ENCODE measurements at places on chromosomes 5 and 9.

DNA sequence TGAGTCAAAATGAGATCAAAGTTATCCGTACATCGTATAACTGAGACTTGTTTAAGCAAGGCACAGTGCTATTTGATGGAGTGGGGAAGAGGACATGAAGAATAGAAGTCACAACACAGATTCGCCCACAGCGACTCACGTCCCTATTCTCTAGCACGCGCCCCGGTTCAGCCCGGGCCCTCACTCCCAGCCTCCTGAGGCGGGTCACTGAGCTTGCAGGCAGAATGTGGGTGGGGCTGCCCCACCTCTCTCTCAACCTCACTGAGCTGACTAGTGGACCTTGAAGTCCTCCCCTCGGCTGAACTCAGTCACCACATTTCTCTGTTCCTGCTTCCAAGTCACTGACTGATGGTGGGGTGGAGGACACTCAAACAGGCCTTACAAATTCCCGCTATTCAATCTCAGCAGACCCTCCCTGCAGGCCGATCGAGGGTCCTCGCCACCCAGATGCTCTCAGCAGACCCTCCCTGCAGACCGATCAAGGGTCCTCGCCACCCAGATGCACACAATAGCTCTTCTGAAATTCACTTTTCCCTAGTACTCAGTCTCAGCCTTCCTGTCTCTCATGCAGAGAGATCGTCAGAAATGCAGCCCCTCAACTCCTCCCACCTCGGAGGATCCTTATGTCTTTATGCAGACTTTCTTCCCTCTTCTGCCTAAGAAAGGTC lies 12.9 kb downstream of the GLDC start:
- DNase-seq, result peak; percentile 90

- DNase-seq, result no peak
Measured at GRCh38 chr9:21708260-21708711, 94.2 kb upstream of the MTAP start.

DNA sequence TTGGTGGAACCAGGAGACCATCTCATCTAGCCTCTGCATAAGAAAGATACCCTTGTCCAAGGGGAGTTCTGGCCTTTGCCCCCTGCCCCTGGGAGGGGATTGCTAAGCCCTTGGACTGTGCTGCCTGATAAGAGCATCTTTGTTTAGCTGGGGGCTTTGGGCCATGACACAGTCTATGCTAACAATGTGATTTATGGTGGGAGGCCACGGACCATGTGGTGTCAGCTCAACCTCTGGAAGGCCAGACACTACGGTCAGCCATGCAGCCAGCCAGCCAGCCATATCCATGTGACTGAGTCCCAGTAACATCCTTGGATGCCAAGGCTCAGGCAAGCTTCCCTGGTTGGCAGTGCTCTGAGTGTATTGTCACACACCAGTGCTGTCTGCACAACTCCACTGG lies 244.4 kb downstream of the FSTL4 start:
- DNase-seq, result no peak

DNA sequence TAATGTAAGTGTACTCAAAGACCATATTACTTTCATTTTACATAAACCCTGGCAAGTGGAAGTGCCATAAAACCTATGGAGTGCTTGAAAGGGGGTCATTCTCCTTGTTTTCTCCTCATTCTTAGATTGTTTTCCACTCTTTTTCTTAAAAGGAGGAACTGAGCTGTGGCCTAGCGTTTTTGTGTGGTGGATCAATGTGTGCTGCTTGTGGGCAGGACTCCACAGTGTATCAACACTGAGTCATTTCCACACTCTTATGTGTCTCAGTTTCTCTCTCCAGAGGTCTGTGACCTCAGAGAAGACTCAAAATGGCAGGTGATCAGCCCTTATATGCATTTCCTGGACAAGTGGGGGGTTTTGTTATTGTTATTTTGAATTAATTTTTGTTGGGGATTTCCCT lies 516.1 kb upstream of the CDH10 start:
- no peak for DNase-seq

- DNase-seq, result no peak
Measured at GRCh38 chr9:126406075-126406667, 79.5 kb downstream of the MVB12B start.

- no peak for DNase-seq
Measured at GRCh38 chr5:90830058-90830457, 271.5 kb downstream of the ADGRV1 start.

GRCh38 chr9:114898741-114899140 lies 31.6 kb downstream of the TNFSF8 start:
- DNase-seq, result peak; percentile 27

GRCh38 chr9:111099199-111100008 lies 61.1 kb upstream of the LPAR1 start:
- DNase-seq, result no peak

DNA sequence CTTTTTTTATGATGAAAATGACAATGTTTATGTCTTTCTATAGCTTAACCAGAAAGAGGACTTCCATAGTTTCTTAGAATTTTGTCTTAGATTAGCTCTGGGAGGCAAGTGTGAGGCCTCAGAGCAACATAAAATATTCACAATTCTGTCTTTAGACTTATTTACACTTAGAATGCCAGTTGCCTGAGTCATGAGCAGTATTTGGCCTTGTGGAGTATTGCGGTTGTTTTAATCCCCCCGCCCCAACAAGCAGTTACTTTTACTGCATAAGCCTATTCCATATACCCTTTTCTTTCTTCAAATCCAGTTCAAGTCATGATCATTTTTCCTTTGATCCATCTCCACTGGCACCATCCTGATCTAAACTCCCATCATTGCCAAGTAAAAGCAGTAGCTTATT lies 198.0 kb upstream of the EGFLAM start:
- DNase-seq, result no peak

DNA sequence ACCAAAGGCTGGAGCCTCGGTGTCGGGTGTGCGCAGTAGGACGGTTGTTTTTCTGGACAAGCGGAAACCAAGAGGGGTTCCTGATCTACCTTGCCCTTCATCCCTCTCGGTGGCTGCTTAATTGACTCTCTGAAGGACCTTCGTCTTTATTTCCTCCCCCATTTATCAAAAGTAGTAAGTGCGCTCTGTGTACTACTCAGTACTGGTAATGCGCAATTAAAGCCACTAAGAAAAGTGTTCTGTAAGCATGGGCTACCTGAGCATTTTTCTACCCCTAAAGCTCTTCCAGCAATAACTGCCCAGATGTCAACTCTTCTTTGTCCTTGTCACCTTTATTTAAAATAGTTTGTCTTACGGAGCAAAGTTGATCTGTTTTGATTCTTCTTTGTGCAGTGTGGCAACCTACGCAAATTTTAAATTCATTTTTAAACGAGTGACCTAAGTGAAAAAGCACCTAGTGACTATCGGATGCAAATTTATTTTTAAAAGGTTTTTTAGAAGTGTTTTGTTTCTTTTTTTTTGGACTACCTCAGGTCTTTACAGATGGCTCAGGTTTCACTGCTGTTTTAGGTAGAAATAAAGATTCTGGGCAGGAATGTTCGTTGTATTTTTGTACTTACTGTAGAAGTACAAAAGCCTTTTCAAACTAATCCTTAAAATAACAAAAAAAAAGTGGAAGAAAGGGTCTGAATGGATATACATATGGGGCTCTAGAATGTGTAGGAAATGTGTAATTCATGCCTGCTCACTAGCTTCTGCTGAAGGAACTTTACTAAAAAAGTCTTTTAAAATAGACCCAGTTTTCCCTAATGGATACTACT lies 2.0 kb downstream of the JMY start:
- no peak for DNase-seq

GRCh38 chr5:16976625-16977008 lies 40.5 kb upstream of the MYO10 start:
- DNase-seq, result no peak

- DNase-seq, result no peak
Measured at GRCh38 chr9:9753266-9753665, 859.5 kb downstream of the PTPRD start.

DNA sequence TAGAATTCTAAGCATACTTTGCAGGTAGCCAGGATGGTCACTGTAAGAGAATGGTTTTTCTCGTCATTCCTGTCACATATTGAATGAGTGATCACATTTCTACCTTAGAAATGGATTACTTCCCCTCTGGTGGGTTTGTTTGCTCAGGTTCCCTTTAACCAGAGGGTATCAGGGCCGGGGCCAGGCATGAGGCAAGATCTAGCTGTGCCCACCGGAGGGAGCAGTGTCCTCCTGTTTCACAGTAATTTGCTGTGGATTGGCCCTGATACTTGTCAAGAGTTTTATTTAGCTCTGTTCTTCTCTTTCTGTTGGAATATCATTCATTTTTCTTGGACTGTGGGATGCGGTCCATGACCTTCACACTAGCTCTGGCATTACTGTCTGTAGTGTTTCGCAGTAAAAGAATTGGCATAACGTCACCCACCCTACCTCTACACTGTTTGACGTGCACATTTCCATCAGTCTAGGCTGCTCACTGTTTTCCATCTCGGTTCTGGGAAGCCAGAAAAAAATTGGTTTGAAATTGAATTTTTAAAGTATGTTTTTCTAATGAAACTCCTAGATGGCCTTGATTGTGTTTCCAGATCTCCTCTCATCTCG lies 42.4 kb upstream of the ZBED3 start:
- no peak for DNase-seq

GRCh38 chr5:113031104-113031503 lies 54.5 kb downstream of the DCP2 start:
- no peak for DNase-seq

- no peak for DNase-seq
Measured at GRCh38 chr5:1227667-1228066, 2.5 kb downstream of the SLC6A18 start.

GRCh38 chr9:81829195-81829882 lies 98.9 kb upstream of the SPATA31D4 start:
- DNase-seq, result no peak

DNA sequence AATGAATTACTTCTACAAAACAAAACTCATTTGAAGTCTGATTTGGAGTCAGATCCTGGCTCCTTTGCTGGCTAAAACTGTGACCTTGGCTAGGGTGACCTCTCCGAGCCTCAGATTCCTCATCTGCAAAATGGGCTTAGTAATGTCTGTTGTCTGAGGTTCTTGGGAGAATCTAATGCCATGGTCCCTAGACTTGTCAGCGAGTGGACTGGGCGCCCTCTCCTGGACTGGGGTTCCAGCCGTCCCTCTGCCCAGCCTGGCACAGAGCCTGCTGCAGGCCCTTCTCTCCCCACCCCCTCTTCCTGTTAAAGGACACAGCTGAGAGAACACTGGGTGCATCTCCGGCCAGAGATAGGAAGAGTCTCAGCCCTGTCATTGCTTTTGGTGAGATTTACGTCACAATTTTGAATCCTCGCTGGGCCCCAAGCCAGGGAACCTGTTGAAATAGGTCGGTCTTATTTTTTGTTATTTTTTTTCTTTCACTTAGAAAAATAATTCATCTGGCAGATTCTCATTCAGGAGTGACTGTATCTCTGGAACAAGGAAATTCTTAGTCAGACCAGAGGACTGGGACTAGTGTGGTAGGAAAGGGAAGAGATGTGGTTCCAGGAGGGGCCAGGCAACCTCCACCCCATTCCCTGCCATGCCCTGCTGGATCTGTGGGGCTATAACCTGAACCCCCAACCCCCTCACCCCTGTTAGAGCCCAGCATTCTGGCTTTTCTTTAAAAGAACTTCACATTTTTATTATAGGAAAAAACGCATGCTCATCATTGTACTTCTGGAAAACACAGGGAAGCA lies 48.2 kb upstream of the RPL26L1 start:
- DNase-seq, result no peak

DNA sequence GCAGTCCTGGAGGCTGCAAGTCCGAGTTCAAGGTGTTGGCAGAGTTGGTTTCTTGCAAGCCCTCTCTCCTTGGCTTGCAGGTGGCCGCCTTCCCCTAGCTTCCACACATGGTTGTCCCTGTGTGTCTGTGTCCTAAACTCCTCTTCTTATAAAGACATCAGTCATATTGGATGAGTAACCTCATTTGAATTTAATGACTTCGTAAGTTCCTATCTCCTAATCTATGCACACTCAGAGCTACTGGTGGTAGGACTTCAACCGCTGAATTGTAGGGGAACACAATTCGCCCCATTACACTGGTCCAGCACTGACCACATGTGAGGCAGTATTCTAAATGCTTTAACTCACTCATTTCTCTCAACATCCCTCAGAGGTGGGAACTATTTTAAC lies 25.9 kb upstream of the ADAMTS2 start:
- no peak for DNase-seq

DNA sequence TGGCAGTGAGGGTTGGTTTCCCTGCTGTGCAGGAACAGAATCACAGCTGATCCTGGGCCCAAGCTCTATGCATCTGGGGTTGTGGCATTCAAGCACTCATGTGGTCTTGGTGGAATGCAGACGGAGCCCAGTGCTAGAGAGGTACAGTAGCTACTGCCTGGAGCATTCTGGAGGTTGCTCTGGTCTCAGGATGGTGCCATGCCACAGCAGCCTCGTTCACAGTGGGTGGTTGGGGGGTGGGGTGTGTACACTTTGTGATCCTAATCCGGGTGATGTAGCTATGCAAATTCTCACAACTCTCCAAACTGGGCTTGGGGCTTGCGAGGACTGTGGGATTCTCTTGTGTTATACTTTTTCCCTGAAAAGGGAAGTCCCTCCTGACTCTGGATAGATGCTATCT lies 45.2 kb downstream of the FGD3 start:
- DNase-seq, result no peak

- no peak for DNase-seq
Measured at GRCh38 chr5:149174847-149175234, 33.5 kb downstream of the ABLIM3 start.

- DNase-seq, result no peak
Measured at GRCh38 chr9:27600256-27600655, 27.0 kb upstream of the C9orf72 start.

DNA sequence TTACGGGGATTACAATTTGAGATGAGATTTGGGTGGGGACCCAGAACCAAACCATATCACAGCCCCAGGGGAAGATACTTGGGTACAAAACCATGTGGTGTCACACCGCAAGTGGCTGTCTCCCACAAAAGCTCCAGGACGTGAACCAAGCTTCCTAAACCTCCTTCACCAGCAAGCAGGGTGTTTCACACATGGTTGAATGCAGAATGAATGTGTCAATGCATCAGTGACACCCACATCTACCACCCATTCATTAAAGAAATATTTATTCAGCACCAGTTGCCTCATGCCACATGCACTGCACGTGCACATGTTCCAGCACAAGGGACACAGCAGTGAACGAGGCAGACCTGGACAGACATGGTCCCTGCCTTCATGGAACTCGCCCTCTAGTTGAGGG lies 70.9 kb upstream of the SPOCK1 start:
- DNase-seq, result no peak
